ENCODE measurements at places on chromosomes 2 and 18.

DNA sequence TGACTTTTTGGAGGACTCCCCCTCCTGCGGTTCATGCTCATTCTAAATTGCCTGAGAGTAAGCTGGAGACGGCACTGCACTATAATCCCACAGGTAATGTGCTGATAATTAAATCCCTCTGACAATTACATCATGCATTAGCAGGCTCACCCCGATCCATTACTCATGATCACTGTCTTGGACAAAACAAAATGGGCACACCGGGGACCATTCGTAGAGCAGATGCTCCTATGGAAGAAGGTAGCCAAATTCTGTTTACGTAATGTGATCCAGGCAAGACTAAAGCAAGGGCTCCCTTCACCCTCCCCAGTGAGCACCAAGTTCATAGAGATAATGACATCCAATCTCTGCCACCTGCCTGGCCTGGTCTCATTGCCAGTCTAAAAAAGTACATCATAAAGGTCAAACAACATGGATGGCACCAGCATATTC, 657.1 kb upstream of the SOX11 start:
- DNase-seq, result no peak

- no peak for DNase-seq
These were observed 61.1 kb upstream of the ZNG1B start for GRCh38 chr2:113376253-113376912.

DNA sequence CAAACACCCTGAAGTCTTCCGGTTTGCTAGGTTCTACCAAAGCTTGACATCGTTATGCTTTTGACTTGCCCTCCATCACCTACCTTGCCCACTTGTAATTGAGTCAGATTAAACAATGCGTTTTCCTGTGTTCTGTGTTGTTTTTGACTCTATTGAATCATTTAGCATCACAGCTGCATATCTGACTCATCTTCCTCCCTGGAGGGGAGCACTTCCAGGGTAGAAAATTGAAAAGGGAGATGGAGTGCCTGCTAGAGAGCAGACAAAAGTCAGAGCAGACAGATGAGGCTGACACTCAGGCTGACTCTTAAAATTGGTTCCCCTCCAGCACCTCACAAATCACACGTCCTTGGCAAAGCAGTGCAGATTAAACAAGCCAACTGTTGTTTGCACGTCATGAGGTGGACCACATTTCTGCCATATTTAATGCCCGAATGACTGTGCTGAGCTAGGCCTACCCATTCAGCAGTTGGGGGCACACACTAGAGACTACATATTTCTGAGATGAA, 2.2 kb downstream of the MPP4 start:
- no peak for DNase-seq

- DNase-seq, result peak; percentile 86
These were observed 85.3 kb downstream of the SPP2 start for GRCh38 chr2:234135750-234136221.

GRCh38 chr18:61815885-61816470, 76.8 kb downstream of the RNF152 start:
- DNase-seq, result no peak

DNA sequence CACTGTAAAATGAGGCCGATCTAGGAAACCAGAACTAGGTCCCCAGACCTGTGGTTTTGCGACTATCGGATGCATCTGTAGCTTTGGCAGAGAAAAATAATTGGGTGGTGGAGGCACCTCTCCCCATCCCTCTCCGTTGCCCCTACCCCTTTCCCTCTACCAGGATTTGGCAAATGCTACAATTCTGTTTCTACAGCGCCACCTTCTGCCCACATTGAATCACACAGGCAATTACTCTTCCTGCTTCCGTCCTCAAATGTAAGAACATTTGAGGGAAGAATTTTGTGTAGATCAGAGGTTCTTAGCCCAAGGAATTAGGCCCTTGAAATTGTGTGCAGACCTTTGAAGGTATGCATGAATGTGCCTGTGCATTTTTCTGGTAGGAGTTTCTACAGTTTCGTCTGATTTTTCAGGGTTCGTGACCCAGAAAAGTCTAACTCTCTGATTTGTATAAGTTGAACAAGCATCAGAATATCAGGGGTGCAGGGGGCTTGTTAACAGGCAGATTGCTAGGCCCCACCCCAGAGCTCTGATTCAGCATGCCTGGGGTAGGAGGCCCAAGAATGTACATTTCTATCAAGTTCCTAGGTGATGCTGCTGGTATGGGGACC, 11.2 kb downstream of the ATP6V1B1 start:
- DNase-seq, result peak; percentile 54

- no peak for DNase-seq
These were observed 118.5 kb downstream of the ACKR3 start for GRCh38 chr2:236688157-236688556.

GRCh38 chr2:75865083-75865482, 154.4 kb upstream of the GCFC2 start:
- DNase-seq, result no peak

DNA sequence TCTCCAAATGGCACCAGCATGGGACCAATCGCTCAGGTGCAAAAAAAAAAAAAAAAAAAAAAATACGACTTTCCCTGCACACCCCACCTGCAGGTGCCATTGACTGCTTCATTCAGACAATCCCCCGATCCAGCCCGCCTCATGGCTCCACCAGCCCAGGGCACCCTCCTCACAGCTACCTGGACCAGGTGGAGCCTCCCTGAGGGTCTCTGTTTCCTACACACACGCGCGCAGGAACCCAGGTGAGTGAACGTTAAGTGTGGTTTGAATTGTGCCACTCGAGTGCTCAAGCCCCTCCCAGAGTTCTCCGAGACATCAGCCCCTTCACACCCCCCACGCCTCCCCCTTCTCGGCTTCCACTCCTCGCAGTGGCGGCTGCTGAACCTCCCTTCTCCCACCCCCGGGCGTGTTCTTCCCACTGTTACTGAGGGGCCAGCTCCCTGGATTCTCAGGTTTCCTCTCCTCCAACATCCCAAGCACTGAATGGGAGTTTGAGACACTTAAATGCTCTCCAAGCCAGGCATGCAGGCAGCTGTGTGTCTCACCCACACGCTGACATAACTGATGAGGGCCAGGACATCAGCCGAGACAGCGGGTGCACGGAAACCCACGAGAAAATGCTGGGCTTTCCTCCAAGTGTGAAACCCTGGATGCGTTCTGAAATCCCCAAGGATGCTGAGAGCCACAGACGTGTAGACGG, 88.8 kb upstream of the SNTG2 start:
- no peak for DNase-seq

- DNase-seq, result peak; percentile 36
These were observed 44.0 kb downstream of the PDCL3 start for GRCh38 chr2:100606726-100607343.

DNA sequence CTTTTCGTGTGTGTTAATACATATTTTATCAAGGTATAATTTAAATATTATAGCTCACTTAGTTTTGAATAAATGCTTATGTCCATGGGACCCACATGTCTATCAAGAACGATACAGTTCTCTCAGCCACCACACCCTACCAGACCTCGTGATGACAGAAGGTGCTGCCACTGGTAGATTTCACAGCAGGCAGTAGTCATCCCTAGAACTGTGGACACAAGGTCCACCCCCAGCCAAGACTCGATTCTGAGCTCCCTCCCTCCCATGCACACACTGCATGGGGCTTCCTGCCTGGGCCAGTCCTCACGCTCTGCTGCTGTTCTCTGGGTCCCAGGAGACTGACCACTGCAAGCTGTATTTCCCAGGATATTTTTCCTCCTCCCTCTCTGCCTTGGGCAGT, 26.5 kb upstream of the CREB1 start:
- no peak for DNase-seq

DNA sequence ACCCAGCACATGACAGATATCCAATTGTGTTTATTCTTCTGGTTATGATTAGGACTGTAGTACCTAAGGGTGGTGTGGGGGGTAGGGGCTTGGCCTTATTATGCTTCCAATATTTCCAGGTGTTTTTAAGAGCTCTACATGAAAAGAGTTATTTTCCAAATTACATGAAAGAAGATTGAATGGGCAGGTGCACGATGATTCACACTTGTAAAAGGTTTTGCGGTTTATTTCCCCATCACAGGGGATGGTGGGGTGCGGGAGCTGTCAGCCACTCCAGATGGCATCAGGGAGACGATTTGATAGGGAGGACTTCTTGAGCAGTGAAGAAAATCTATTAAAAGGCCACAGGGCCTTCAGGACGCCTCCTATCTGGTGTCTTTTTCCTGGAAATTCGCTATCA, 15.1 kb upstream of the CCBE1 start:
- peak; percentile 55 for DNase-seq

DNA sequence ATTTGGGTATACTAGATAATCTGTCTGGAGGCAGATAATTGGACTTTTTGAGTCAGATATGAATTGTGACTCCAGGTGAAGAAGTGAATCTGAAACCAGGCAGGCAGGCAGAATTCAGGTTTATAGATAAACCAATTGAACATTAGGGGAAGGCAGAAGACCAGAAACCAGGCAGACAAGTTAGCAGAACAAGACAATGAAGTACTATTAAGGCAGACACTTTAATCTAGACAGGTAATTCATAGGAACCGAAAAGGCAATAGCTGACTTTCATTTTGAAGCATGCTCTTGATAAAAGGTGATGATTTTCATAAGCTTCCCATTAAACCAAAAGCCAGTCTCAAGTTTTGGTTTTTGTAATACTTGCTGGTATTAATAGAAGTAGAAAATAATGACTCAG, 19.3 kb upstream of the SLC4A10 start:
- DNase-seq, result no peak

DNA sequence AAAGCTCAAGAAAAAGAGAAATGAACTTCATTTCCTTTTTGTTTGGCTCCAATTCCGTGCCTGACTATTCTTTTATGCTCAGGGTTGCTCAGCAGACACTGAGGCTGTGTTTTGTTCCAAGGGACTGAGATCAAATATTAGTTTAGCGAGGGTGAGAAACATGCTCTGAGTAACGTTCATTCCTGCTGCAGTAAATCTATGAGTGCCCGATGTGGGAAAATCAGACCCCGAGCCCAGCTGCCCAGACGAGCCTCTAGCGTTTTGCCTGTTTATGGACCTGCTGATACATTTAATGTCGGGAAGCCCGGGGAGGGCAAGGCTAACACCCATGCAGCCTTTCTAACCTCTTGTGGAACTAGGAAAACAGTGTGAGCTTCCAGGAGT, 119.2 kb downstream of the VAPA start:
- DNase-seq, result no peak

GRCh38 chr2:151679994-151680393, 54.3 kb downstream of the NEB start:
- DNase-seq, result no peak

DNA sequence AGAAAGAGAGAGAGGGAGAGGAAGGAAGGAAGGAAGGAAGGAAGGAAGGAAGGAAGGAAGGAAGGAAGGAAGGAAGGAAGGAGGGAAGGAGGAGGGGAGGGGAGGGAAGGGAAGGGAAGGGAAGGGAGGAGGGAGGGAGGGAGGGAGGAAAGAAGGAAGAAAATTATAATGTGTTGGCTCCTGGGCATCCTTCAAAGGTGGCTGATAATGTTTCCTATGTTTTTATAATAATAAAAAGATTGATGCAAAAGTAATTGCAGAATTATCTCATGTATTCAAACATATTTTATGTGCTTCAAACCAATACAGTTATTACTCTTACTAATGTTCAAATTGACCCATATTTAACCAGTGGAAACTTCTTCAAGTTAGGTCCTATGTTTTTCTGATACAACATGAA, 260.9 kb downstream of the LNPK start:
- no peak for DNase-seq

GRCh38 chr2:223523551-223524001, 78.6 kb downstream of the SCG2 start:
- DNase-seq, result no peak

DNA sequence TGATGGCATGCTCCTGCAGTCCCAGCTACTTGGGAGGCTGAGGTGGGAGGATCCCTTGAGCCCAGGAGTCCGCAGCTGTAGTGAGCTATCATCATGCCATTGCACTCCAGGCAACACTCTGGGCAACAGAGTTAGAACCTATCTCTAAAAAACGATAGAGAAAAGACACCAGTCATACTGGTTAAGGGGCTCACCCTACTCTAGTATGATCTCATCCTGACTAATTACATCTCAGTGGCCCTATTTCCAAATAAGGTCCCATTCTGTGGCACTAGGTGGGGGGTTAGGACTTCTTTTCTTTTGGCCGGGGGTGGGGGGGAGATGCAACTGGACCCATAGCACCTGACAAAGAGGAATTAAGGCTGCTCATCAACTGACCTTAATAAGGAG, 163.2 kb upstream of the NCK2 start:
- DNase-seq, result no peak

DNA sequence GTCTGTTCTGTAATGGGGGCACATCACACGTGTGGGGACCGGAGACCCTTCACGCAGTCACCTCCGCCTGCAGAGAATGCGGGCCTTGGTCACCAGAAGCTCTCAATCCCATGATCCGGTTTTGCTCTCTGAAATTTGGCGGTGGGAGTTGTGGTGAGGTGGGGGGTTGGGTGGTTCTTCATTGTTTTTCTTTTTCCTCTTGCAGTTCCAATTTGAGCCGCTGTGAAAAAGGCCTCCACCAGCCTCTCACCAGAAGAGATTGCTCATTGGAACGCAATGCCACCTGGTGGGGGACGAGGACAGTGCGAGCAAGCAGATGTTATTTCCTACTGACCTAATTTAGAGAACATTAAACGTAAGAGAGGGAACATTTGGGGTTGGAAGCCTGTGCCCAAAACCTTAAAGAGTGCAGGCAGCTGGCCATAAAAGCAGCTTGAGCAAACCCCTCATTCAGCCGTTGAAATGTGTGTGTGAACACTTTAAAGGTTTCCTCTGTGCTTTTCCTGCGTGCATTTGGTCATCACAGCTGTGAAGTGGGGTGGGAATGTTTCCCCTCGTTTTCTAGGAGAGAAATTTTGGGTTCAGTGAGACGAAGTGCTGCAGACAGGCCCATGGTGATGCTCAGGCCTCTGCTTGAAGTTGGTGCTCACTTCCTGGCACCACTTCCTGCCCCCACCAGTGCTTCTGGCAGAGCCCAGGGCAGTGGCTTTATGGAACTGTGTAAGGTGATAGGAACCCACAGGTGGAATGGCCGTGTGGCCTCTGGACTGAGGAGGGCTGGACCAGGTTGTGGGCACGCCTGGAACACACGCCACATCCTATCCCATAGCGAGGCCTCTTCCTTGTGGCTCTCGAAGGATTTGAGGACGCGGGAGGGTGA, 61.7 kb downstream of the ZCCHC2 start:
- DNase-seq, result peak; percentile 60

DNA sequence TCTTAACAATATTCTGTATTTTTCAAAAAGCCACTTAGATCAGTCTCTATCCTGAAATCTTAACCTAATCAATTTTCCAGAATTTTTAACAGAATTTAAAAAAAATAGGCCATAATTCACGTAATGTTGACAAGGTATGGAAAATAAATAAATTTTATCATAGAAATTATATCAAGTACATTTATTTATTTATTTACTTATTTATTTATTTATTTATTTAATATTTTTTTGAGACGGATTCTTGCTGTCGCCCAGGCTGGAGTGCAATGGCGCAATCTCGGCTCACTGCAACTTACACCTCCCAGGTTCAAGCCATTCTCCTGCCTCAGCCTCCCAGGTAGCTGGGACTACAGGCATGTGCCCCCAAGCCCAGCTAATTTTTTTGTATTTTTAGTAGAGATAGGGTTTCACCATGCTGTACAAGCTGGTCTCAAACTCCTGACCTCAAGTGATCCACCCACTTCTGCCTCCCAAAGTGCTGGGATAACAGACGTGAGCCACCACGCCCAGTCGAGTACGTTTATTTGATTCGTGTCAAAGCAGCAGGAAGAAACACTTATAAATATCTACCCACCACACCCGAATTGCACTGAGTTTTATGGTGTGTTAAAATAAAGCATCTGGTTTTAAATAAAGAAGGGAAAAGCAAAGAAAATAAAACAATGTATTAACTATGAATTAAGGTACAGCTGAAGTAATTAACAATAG, 60.1 kb downstream of the DSC3 start:
- no peak for DNase-seq

- no peak for DNase-seq
These were observed 770 bp downstream of the UPP2 start for GRCh38 chr2:158102446-158102845.

Data from SW480 (cell line).